ENCODE measurements at places on chromosomes 6 and 20.

DNA sequence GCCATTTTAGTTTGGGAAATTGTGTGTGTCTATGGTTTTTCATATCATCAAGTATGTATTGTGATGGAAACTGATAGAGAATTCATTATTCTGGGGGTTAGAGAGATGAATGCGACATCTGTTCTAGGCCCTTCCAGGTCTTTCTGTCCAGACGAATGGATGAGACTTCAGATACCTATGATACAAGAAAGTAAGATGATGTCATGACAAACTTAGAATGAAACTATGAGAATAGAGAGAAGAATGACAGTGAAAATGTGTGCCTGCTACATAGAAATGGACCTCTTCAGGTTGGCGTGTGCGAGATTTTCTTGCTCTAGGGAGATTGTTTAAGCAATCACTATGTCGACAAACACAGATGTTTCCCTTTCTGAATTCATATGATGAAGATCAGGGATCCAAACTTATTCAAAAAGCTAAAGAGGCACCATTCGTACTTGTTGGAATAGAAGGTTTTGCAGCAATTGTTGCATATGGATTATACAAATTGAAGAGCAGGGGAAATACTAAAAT is 76.1 kb downstream of the SCAND1 start:
- no peak for DNase-seq

DNA sequence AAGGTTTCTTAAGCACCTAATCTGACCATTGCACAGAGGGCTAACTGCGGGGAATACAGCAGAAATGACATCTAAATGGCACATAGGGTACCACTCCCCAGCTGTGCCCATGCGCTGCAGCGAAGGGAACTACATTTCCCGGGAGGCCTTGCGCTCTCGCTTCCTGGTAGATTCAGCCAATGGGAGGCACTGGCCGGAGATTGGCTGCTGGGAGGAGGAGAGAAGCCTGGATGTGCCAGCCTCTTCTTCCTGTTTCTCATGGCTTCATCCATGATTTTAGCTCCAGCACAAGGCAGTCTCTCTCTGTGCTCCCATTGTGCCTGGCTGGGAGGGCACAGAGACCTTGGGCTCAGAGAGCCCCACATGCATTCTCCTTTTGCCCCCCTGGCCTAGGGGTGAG is 101.7 kb upstream of the FOXA2 start:
- DNase-seq: no peak

GRCh38 chr6:6811128-6812009 is 222.8 kb downstream of the LY86 start:
- DNase-seq: no peak

DNA sequence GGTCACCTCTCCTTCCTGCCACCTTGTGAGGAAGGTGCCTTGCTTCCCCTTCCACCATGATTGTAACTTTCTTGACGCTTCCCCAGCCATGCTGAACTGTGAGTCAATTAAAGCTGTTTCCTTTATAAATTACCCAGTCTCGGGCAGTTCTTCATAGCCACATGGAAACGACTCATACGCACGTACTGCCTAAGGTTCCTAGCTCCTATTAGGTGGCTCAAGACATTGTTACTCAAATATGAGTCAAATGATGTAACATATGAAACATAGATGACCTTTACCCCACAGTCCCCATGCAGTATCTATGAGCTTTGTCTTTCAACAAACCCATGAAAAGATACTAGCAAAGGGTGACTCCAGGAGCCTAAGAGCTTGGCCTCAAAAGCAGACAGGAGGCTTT is 98.3 kb downstream of the SIM1 start:
- DNase-seq: no peak

- DNase-seq: no peak
Measured at GRCh38 chr6:91267246-91267645, 680.4 kb upstream of the MAP3K7 start.

GRCh38 chr6:100267721-100268123 is 197.0 kb downstream of the SIM1 start:
- no peak for DNase-seq

GRCh38 chr6:146650799-146651481 is 52.2 kb downstream of the ADGB start:
- DNase-seq: no peak

DNA sequence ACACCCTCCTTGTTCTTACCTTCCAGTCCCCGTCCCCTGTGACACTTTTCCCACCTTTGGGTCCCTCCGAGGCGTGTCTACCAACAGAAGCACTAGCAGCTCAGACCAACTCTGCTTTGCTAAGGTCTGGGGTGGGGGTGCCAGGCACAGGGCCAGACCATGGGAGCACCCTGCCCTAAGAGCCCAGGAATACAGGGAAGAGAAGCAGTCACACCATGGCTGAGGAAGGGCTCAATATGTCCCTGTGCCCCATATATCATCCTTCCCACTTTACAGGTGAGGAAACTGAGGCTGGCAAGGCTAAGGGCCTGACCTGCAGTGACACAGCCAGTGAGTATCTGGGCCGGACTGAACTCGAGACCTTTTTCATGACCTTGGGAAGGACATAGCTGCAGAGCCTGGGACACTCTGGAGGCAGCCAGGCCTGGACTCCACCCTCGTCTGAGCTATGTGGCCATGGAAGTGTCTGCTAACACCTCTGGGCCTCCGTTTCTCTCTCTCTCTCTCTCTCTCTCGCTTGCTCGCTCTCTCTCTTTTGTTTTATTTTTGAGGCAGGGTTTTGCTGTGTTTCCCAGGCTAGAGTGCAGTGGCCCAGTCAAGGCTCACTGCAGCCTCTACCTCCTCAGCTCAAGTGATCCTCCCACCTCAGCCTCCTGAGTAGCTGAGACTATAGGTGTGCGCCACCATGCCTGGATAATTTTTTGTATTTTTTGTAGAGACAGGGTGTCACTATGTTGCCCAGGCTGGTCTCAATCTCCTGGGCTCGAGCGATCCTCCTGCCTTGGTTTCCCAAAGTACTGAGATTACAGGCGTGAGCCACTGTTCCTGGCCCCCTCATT is 156.7 kb downstream of the GRM4 start:
- no peak for DNase-seq

DNA sequence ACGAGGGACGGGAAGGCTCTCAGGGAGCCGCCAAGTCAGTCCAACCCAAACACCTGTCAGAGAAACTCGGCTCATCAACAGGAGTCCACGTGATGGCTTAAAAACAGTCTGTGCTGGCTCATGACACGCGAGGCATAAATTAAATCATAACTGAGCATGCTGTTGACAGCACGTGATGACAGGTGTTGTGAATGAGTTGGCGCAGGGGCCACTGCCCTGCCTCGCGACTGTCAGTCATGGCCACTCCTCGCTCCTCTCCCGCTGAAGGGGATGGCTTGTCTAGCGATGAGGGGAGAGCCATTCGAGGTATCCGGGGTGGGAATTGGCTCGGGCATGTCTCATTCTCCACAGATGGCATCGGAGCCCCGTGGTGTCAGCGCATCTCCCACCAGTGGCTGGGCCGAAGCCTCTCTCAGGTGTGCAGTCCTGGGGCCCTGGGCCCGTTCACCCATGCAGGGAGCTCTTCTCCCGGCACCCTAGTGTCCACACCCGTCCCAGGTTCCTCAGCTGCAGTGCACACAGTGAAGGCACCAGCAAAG is 313.3 kb downstream of the BMP7 start:
- no peak for DNase-seq

- DNase-seq: no peak
Measured at GRCh38 chr20:2606507-2607006, 45.9 kb upstream of the NOP56 start.

- DNase-seq: no peak
Measured at GRCh38 chr6:79842376-79843040, 104.8 kb downstream of the ELOVL4 start.

DNA sequence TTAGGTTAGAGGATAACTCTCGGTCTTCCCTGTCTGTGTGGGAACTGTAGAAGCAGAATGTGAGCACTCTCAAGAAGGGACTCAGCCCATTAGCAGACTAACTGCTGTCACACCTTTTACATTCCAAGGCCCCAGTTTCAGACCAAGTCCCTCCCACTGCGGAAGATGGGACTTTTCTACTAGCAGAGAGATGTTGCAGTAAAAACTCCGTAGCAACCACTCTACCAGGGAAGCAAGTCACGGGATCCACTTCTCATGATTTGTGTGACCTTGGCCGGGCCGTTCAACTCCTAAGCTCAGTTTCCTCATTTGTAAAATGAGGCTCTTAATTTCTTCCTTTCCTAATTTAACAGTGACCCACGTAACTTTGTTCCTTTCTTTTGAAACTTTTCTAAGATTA is 77.1 kb upstream of the SLC4A11 start:
- no peak for DNase-seq

DNA sequence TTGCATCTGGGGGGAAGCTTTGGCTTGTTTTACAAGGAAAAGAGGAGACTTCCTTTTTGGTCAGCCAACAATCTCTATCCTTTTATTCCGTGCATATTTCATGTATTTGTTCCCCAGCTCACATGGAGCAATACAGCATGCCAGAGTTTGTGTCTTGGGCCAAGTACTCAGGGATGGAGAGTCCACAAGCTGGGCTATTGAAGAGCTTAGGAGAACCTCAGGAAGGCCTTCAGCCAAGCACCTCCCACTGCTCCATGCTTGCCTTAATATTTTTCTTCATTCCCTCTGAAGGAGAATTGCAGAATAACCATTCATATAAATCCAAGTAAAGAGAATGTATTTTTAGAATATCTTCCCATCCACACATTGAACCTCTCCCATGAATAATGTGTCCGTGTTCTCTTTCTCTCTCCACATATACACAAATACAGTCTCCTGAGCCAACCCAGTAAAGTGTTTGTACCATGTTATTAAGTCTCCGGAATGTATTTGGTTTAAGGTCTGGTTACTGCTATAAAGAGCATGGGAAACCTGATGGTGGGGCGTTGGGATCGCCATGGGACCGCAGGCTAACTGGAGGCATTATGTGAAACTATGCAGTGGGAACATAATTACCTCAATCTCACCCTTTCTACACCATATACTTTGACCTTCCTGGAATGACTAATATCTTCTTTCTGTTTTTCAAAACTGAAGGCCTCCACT is 3.0 kb downstream of the LAMA4 start:
- DNase-seq: no peak

DNA sequence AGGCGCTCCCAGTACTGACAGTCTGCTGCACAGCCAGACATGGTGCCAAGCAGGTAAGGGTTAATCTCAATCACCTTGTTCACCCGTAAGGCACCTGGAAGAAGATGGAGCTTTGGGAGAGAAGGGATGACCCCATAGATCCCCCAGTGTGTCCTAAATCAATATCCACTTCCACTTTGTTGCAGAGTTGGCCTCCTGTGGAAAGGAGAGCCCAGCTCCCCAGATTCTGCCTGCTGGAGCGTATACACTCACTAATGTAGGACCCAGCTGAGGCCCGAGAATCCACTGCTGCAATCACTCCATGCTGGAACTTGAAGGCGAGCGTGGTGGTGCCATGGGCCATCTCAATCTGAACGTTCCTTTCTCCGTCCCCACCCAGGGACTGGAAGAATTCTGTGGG is 1.2 kb downstream of the PSMB8 start:
- no peak for DNase-seq

DNA sequence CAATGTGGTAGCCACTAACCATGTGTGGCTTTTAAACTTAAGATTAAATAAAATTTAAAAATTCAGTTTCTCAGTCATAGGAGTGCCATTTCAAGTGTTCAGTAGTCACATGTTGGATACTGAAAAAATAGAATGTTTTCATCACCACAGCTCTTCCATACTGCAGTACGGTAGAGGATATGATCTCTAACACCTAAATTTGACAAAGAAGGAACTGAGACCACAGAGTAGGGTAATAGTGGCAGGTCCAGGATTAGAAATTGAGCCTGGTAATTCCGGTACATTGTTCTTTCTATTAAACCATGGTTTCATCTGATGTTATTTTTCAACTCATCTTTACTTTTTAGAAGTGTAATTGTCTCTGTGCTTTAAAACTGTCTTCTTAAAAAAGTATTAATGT is 104.0 kb downstream of the CD2AP start:
- DNase-seq: no peak

GRCh38 chr6:16723826-16724225 is 37.4 kb downstream of the ATXN1 start:
- DNase-seq: no peak

GRCh38 chr6:46013639-46014038 is 2.0 kb downstream of the CLIC5 start:
- no peak for DNase-seq

DNA sequence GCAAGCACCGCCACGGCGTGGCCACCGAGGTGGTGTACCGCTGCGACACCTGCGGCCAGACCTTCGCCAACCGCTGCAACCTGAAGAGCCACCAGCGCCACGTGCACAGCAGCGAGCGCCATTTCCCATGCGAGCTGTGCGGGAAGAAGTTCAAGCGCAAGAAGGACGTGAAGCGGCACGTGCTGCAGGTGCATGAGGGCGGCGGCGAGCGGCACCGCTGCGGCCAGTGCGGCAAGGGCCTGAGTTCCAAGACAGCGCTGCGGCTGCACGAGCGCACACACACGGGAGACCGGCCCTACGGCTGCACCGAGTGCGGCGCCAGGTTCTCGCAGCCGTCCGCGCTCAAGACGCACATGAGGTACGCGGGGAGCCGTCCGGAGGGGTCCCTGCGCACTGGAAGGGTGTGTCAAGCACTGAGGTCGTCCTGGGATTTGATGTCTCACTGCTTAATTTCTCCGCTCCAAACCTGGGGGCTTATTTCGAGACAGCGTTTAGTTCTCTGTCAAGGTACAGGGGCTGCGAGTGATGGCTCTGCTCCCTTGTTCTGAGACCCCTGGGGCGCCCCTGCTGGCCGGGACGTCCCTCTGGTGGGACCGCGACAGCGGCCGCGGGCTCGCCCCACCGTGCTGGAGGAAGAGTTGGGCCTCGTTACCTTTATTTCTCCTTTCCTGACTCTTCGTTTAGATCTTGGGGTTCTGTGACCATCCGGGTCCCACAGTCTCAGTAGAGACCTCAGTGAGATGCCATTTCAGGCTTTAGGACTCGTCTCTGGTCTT is 3.6 kb downstream of the GZF1 start:
- no peak for DNase-seq

- DNase-seq: no peak
Measured at GRCh38 chr6:44561832-44562665, 174.5 kb downstream of the CDC5L start.

DNA sequence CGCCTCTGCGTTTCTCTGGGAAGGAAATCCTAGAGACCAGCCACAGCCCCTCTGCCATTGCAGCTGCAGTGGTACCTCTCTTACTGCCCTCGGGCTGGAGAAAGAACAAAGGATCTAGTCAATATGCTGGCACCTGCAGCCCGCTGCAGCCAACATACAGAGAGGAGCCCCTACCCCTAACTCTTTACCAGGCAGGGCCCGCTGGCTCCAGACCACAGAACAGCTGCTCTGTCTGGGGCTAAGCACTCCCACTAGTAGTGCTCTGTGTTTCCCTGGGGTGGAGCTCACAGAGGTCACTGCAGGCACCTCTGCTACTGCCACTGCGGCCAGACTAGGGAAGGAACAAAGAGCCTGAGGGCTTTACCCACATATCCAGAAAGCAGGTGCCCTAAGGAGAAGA is 93.8 kb upstream of the IMPG1 start:
- DNase-seq: no peak
